ENCODE measurements at places on chromosomes 3 and 15. TPM values are rescaled to one million over a fixed set of nuclear protein-coding genes. Genes with fewer than 3 reads are reported as not detected.

The SEMA3F gene
- total RNA-seq, result 0.58 TPM

The FETUB gene
- total RNA-seq, result not detected

DNA sequence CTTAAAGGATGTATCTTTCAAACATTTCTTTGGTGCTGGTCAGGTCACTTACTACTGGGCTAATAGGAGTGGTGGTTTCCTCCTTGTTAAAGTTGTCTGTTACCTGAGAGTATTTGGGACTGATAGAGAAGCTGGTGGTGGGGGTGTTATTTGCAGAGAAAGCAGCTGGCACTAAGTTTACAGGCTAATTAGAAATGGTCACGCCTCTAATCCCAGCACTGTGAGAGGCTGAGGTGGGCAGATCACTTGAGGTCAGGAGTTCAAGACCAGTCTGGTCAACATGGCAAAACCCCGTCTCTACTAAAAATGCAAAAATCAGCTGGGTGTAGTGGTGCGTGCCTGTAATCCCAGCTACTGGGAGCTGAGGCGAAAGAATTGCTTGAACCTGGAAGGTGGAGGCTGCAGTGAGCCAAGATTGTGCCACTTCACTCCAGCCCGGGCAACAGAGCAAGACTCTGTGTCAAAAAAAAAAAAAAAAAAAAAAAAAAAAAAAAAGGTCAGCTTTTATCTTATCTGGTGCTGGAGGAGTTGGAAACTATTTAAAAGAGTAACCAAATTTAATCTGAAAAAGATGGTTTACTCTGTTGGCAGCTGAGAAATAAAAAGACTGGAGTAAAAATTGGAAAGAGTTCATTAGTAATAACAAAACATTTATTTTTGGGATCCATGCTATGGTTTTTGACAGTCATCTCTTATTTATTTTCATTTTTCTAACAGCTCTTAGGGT, 332.6 kb downstream of the PTPRG start:
- H3K27me3 ChIP-seq, result no peaks in the 10 kb centered on the region
- H3K27ac ChIP-seq, result no peak overlapping the region

The PIERCE2 gene
- not detected for total RNA-seq

GRCh38 chr3:182969277-182969676, 11.1 kb downstream of the DCUN1D1 start:
- H3K27ac ChIP-seq, result no peak overlapping the region
- H3K4me3 ChIP-seq, result no peak overlapping the region
- peaks cover 12% of the 10 kb centered on the region for H3K4me1 ChIP-seq

The PLIN1 gene
- total RNA-seq, result not detected

The ZNF619 gene
- 2.7 TPM for total RNA-seq

DNA sequence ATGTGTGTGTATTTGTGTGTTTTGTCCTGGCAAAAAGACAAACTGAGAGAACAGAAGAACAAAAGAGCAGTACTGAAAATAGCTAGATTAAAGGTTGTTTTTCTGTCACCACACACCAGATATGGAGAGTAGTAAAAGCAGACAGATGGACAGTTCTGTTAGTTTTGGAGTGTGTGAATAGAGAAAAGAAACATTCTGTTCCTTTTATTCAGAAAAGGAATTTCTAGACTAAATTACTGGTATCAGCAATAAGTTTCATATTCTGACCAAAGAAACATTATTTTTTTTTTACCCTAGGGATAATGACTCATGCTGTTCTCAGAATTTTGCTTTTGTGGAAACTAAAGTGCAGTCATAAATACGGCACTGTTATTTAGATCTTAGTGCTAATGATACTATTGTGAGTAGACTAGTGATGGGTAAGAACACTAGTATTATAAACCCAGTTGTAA, 32.9 kb downstream of the PIK3CA start:
- no peak for DNase-seq
- peaks cover 25% of the 10 kb centered on the region for H3K4me1 ChIP-seq
- H3K4me3 ChIP-seq, result no peak overlapping the region
- H3K27me3 ChIP-seq, result no peaks in the 10 kb centered on the region

The ECE2 gene
- total RNA-seq, result not detected

DNA sequence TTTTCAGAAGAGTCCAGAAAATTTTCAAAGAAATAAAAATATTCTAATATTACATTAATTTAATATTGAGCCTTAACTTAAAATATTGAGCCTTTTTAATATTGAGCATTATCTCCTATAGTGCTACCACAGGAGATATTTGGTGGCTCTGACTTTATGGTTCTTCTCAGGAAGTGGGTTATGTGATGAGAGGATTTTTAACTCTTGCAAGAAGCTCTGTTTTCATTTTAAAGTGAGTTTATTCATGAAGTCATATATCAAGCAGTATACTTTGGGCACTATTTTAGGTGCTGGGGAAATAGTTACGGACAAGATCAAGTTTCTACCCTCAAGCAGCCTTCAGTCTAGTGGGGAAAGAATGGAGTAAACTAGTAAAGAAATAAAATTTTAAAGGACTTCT, 13.4 kb upstream of the MBNL1 start:
- H3K27me3 ChIP-seq, result no peaks in the 10 kb centered on the region
- H3K4me3 ChIP-seq, result no peak overlapping the region

DNA sequence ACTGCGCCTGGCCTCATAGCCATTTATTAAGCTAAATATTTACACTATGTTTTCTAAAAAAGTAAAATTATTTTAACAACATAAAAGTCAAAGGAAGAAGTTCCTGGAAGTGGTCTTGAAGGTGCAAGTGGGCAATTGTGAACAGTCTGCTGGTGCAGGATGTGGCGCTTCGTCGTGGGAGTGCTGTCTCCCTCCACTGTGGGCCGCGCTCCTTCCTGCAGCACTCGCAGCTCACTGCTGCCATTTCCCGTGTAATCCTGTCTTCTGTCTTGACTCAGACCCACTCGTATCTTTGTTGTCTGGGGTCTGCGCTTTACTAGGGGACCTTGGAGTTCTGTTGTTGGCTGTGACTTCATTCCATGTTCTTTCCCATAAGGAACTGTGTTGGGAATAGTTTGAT, 56.3 kb downstream of the APBA2 start:
- no peaks in the 10 kb centered on the region for H3K4me1 ChIP-seq
- H3K27me3 ChIP-seq, result no peaks in the 10 kb centered on the region
- H3K4me3 ChIP-seq, result no peak overlapping the region
- DNase-seq, result peak; percentile 17
- H3K36me3 ChIP-seq, result no peaks in the 10 kb centered on the region
